Liver (tissue), 10 donors: ENCODE measurements at places on chromosomes 13 and 19. TPM values are rescaled to one million over a fixed set of nuclear protein-coding genes. Genes with fewer than 3 reads are reported as not detected.

The PSG6 gene
- total RNA-seq, result not detected

The ZNF90 gene
- total RNA-seq, result 1.8 TPM

DNA sequence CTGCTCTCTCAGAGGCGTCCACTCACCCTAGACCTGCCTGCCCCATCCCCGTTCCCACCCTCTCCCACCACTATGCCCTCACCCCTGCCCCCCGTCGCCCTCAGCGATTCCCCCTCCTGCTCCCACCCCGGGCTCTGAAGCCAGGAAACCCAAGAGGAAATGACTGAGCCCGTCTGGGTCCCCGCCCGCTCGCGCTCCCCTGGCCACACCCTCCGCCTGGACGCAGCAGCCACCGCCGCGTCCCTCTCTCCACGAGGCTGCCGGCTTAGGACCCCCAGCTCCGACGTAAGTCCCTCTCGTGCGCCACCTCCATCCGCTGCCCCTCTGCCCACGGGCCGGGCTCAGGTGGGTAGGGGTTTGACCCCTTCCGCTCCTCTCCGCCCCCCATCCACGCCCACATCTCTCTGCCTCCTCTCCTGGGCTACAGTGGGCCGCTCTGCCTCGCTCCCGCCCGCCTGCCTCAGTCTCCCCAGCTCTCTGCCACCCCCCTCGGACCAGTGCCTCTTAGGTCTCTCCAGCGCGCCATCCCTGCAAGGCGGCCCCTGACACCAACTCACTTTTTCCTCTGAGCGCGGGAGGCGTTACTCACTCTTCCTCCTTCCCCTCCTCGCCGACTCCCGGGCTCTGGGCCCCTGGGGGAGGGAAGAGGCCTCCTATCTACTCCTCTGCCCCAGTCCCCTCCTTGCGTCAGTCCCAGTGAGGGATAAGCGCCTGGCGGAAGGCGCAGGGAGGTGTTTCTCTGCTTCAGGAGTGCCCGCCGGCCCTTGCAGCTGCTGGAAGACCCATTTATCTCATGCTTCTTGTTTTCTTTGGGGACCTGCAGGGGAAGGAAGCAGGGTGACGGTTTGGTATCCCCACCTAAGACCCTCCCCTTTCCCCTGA is at the start of gene FXYD5:
Gene FXYD5, plus strand, starts transcription at position 211 of the 882 bp plus-strand sequence. CDS start 816 bp downstream, outside the sequence.
- DNase-seq, result no peak

- DNase-seq, result no peak
Observed at GRCh38 chr19:1220976-1221903, 15.7 kb downstream of the STK11 start.

GRCh38 chr13:112105892-112106291 is 38.9 kb downstream of the SOX1 start:
- DNase-seq, result no peak

GRCh38 chr19:29031216-29031615 is 181.7 kb downstream of the UQCRFS1 start:
- DNase-seq, result no peak

DNA sequence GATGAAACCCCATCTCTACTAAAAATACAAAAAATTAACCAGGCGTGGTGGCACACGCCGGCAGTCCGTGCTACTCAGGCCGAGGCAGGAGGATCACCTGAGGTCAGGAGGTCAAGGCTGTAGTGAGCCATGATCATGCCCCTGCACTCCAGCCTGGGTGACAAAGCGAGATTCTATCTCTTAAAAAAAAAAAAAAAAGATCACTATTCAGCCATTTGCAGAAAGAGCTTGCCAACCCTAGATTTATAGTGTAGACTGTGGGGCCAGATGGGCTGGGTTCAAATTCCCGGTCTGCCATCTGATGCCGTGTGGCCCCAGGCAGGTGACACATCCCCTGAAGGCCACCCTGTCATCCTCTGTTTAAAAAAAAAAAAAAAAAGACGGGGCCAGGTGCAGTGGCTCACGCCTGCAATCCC is 28.9 kb downstream of the SMIM24 start:
- no peak for DNase-seq
